ENCODE measurements at places on chromosomes 7 and 10.

- no peak for DNase-seq
Measured at GRCh38 chr7:46832136-46832535, 749.8 kb downstream of the TNS3 start.

GRCh38 chr10:47419421-47419820 is 35.3 kb upstream of the ZNF488 start:
- no peak for DNase-seq

- no peak for DNase-seq
Measured at GRCh38 chr10:42934842-42935241, 142.0 kb upstream of the RET start.

DNA sequence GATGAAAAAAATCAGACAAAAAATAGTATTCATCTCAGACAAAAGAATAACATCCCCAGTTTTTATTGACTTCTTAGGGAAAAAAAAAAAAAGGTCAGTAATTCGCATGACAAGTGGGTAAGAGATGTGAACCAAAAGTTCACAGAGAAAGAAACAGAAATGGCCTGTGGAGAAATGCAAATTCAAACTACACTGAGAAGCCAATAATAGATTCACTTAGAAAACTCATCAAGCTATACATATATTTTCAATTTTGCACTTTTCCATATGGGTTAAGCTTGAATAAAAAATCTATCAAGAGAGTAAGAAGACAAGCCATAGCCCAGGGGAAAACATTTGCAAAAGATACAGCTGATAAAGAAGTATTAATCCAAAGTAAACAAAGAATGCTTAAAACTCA is 28.0 kb downstream of the HERC4 start:
- DNase-seq = no peak

DNA sequence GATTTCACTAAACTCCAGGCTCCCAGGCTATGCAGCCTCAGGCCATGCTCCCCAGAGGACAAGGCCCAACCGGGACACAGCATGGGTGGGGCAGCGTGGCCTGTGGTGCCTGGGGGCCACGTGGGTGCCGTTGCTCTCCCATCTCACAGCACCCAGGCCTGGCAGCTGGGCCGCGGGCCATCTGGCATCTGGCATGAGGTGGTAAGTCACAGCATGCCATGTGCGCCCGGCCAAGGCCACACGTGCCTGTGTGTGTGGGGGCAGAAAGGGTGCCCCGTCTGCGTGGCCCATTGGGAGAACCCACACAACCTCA is 204.1 kb downstream of the EBF3 start:
- no peak for DNase-seq

DNA sequence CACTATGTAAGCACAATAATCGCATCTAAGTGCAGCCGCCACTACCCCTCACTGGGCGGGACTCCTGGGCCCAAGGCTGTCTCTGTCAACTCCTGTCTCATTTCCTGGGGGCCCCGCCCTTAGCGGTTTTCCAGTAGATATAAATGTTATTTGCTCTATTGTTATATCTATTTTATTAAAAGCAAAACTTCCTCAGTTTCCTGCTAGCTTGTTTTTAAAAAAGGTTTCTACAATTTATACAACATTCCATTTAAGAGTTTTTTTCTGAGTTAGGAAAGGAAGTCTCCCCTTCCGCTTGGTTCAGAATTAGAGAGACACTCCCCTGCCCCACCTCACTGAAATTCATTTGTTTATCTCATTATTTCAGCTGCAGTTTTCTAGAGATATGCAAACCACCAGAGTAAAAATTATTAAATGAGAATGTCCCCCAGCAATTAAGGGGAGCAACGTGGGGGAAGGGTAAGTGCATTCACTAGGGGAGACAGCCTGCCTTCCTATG is 82.7 kb downstream of the RAMP3 start:
- no peak for DNase-seq

GRCh38 chr7:141864765-141865447 is 23.6 kb upstream of the PRSS37 start:
- no peak for DNase-seq

GRCh38 chr10:6114805-6115341 is 26.0 kb downstream of the RBM17 start:
- no peak for DNase-seq

GRCh38 chr10:115092258-115092554 is 959 bp upstream of the ATRNL1 start:
- DNase-seq = no peak

GRCh38 chr10:120883071-120883470 is 31.9 kb downstream of the WDR11 start:
- DNase-seq = no peak

DNA sequence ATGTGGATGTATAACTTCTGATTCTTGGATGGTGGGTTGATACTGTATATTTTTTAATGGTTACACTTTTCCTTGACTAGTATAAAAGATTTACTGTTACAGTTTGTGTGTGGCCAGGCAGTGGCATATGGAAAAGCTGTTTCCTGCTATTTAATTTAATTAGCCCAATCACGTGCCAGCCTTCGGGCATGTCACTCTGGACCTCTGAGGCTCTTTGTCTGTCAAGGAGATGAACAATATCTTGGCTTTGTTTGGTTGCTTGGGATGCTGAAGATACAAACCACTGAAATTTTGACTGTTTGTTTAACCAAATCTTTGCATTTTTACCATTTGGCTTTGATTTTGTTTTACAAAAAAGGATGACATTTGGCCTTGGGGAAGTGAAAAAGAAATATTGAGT is 185.0 kb downstream of the HDAC9 start:
- DNase-seq = no peak

DNA sequence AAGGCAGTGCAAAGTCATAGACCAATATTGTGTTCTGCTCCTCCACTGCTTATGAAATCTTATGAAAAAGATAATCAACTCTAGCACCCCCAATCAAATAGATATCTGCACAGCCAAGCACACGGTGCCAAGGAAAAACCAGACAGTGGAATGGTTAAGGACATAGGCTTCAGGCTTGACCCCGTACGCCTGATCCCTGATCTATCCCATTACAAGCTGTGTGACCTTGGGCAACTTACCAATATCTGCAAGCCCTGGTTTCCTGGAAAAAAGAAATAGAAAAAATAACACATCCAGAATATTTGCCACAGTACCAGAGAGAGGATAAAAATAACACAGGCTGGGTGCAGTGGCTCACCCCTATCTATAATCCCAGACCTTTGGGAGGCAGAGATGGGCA is 56.9 kb downstream of the GRB10 start:
- no peak for DNase-seq

GRCh38 chr7:155796381-155797261 is 15.6 kb downstream of the SHH start:
- DNase-seq = peak; percentile 88

DNA sequence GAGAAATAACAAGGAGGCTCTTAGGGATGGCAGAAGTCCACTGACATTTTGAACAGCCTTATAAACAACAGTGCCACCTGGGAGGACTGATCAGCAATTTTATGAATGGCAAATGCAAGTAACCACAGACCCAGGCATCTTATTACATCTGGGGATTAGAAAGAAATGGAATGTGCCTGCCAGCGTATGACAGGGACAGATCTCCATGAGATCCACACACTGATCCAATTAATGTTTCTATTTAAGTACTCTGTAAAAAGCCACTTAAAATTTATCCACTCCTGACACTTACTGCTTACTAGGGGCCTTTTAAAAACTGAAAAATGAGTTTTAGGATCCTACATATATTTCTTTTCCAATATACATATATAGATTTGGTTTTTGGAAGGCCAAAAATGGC is 28.6 kb downstream of the PARD3 start:
- no peak for DNase-seq

- DNase-seq = no peak
Measured at GRCh38 chr7:137816696-137817320, 30.0 kb downstream of the DGKI start.

DNA sequence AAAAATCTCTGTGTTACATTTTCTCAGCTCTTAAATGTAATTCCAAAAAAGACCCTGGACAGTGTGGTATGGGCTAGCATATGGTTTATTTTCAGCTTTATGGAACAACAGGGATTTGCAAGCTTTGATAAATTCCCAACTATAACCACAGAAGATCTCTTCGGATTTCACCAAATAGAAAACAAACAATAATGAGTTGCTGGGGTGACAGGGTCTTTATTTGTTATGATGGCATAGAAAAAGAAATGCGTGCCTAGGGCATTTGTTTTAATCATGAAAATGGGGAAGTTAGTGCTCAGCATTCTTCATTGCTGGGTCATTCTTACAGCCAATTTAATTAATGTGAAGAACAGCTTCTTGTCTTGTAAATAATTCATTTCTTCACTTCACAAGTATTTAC is 139.0 kb downstream of the LRRN3 start:
- DNase-seq = no peak

GRCh38 chr7:30937416-30937815 is 25.8 kb downstream of the AQP1 start:
- DNase-seq = no peak

- no peak for DNase-seq
Measured at GRCh38 chr10:110562348-110562747, 5.1 kb upstream of the SMC3 start.

DNA sequence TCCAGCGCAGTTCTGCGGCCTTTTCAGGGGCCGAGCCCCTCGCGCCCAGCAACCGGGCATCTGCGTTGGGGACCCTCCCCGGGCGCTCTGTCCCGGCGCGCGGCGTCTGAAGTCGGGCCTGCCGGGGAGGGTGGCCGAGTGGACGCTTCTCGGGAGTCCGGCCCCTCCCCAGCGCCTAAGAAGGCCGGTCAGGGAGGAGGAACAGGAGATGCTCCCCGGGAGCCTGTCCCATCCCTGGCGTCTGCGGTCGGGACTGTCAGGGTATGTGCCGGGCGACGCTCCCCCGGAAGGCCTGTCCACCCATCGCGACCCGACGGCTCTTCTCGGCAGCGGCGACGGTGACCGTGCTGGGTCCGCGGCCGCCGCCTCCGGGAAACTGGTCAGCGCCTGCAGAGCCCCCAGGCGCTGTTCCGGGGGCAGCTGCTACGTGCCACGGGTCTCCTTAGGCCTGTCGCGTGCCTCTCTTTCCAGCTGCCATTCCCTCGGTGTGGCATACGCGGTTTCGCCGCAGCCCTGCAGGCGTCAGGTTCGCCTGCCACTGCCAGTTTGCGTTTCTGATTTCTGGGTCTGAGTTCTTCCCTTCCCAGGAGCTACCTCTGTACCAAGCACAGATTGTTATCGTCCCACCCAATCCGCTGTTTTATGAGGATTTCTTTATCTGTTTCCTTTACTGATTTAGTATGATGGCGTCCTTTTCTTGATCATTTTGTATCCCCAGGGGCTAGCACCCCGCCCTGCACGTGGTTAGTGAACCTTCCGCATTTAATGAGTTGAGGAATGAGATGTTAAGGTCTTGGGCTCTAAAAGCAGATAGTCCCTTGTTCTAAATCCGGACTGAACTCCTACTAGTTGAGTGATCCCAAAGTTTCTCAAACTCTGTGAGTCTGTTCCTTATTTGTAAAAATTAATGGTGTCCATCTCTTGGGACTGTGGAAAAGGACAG is 782 bp downstream of the IFIT5 start:
- peak; percentile 55 for DNase-seq
